NCI-H1436 treated with DMSO at 0.1 percent for 48 hours (cell line): ENCODE measurements at places on chromosomes 7 and 10.

- DNase-seq: no peak
Observed at GRCh38 chr10:75649466-75649865, 218.0 kb downstream of the LRMDA start.

GRCh38 chr7:134660242-134660785 is 13.7 kb downstream of the BPGM start:
- no peak for DNase-seq

DNA sequence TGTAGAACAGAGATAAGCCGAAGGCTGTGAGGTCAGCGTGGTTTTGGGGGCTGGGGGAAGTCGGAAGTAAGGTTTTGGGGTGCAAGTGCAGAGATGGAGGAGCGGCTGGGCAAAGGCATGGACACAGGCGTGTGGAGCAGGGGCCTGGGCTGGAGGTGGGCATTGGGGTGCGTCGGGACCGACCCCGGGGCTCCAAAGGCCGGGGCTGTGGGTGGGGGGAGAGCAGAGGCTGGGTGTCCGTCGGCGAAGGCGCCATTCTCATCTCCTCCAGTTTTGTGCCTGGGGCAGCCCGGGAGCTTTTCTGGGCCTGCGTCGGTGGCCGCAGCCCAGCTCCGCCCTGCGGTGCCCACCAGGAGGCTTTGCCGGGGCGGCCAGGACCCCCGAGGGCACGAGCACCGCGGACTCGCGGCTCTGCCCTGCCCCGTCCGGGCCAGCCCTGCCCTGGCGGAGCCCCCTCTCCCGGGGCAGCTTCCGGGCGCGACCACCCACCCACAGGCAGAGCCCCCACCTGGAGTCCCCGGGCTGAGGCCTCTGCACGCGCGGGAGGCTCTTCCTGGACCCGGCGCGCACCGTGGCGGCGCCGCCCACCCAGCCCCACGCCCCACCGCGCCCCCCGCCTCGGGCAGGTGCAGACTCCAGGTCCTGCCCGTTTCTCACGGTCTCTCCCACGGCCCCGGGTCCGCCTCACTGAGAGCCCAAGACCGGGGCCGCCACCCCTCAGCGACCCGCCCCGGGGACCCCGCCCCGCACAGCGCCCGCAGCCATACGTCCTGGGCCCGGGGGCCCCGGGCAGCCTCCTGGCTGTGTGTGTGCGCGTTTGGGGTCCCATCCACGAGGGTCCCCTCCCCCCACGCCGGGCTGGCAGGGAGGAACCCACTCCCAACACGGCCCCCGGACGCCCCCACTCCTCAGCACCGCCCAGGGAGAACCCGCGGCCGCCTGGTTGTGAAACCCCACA is 7.7 kb upstream of the SCART1 start:
- no peak for DNase-seq

- DNase-seq: no peak
Observed at GRCh38 chr10:29636178-29636577, 1.4 kb upstream of the SVIL start.

DNA sequence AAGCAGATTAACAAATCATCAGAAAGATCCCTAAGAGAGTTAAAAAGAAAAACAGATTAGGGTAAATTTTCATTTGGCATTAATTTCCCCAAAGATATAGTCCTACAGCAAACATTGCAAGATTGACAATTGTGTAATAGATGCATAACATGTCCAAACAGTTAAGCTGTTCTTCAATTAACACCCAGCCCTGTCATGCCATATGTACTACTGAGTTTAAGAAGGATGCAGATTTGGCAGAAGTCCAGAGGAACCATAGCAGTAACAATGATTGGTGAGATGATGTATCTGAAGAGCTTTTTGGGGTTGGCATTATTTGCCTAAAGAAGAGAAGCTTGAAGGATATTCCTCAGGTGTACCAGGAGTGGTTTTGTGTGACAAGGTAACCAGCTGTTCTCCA is 287.6 kb downstream of the LRMDA start:
- peak; percentile 60 for DNase-seq

- DNase-seq: no peak
Observed at GRCh38 chr7:16359216-16359615, 62.1 kb downstream of the CRPPA start.

DNA sequence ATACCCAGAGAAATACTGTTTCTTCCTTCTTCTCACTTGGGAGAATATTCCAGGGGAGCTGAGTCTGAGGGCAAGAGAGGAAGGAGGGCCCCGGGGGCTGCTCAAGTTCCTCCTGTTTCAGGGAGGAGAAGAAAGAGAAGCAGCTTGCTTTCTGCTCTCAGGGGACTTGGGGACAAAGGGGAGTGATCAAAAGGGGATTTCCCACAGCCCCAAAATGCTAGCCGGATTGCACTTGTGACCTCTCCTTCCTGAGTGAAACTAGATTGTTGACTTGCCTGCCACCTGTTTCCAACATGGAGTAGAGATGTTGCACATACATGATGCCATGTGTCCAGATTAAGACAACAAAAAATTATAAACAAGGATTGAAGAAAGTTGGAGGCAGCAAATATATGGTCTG is 28.7 kb upstream of the PDCD4 start:
- DNase-seq: peak; percentile 28

DNA sequence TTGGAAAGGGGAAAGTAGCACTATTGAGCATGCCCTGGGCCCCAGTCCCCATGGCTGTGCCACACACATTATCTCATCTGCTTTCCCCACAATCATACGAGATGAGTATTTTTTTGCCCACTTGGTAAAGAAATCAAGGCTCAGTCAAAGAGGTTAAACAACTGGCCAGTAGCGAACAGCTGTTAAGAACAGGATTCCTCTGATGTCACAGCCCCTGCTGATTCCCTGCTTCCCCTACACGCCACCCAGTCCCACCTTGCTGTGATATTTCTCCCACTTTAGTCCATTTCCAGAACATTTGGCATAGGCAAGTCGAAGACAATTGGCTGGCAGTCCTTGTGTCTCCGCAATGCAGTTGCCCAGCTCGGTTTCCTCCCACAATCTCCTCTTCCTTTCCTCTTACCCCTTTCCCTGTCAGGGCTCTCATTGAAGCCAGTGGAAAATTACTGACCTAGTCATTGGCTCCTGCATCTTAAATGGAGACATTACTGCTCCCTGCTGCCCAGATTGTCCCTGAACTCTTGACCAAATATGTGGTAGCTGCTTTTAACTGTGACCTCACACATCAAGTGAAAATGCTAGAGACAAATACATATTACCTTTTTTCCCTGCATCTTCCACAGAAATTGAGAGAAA is 56.5 kb upstream of the EEPD1 start:
- DNase-seq: no peak

DNA sequence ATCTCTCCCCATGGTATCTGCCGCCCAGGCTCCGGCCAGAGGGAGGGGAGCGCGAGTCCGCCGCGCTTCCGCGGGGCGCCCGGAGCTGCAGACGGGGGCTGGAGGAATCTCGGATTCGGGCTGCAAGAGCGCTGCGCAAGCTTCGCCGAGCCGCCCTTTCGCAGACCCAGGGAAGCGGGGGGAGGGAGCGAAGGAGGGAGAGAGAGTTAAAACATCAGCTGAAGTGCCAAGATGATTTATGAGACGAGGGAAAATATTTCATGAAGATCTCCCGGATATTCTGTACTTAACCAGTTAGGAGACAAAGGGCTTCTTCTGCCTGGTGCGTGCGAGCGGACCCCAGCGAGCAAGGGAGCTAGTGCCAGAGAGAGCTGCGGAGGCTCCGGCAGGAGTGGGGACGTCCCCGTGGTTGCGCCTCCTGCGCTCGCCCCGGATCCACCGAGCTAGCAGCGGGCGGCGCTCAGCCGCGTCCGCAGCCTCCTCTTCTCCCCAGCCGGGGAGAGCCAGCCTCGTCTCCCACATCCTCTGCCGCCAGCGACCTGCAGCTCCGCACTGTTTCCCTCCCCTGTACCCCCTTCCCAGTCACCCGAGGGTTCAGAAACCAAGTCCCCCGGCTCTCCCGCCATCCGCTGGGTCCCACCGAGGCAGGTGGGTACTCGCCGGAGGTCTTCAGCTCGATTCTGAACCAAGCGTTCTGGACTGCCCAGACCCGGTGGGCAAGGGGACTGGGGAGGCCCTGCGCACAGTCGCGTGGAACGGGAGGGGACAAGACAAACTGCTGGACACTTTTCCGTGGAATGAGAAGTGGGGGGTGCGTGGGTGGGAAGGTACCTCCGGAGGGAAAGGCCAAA is 1.0 kb upstream of the PAX2 start:
- no peak for DNase-seq

DNA sequence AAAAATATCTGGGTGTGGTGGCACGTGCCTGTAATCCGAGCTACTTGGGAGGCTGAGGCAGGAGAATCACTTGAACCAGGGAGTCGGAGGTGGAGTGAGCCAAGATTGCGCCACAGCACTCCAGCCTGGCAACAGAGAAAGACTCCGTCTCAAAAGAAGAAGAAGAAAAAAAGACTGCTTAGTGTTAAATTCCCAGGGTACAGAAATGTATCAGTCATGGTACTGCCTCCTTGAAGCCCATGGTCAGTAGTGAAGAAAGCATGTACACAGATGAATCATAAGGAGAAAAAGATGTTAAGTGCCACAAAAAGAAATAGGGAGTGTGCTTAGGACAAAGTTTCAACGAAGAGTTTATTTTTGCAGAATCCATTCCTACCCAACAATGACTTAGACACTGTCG is 62.5 kb upstream of the KMT2E start:
- no peak for DNase-seq

GRCh38 chr7:88147949-88148348 is 71.9 kb downstream of the SRI start:
- no peak for DNase-seq

DNA sequence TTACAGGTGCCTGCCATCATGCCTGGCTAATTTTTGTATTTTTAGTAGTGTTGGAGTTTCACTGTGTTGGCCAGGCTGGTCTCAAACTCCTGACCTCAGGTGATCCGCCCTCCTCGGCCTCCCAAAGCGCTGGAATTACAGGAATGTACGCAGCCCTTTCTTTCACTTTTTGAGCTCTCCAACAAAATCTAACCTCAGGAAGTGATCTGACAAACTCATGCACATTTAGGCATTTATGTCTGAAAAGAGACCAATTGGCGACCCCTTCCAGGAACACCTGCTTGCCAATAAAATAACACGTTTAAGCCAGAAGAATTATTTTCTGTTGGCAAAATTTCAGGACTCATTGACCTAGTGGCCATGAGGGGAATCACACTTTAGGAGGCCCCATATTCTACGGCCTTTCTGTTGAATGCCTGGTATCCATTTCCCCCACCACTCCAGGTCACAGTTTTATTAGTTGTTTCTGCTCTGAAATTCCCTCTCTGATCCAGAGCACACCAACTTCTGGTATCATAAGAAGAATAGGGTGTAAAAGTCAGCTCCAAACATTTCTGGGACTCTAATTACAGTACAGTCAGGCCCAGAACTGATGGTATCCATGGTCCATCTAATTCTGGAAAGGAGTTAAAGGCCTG is 65.8 kb upstream of the FRMD4A start:
- DNase-seq: no peak

GRCh38 chr7:101677391-101677790 is 48.3 kb upstream of the MYL10 start:
- DNase-seq: no peak
